ENCODE measurements at places on chromosomes 5 and 9.

DNA sequence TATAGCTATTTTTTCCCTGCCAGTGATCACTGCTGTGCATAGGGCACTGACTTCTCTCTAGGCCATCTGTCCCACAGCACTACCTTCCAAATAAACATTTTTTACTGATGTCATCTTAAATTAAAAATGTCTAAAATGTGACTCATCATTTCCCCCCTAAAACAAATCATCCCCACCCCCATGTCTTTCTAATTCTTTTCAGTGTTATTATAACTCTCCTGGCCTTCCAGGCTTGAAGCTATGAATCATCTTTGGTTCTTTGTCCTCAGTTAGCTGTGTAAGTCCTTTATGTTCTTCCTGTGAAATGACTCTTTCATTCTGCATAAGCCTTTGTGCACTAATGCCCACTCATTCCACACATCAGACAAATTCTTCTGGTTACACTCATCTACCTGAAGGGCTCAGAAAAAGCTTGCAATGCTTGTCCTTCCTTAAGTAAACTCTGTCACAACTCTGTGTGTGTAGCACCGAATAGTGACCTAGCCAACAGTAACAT lies 78.1 kb downstream of the CFAP95 start:
- no peak for DNase-seq

DNA sequence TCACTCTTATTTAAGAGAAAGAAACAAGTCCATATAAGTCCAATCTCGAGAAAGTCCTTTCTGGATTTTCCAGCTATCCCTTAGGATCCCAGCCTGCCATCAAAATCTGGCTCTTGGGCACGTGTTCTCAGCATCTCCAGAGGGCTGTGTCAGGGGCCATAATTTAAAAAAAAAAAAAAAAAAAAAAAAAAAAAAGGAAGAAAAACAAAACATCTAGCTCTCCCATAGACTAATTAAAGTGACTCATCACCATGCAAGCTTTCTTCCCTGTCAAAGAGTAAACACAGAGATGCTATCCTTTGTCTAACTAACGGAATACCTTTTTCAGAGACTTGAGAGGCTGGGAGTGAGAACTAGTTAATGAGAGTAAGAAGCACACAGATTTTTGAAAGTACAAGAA lies 44.9 kb upstream of the MYO10 start:
- DNase-seq = no peak

DNA sequence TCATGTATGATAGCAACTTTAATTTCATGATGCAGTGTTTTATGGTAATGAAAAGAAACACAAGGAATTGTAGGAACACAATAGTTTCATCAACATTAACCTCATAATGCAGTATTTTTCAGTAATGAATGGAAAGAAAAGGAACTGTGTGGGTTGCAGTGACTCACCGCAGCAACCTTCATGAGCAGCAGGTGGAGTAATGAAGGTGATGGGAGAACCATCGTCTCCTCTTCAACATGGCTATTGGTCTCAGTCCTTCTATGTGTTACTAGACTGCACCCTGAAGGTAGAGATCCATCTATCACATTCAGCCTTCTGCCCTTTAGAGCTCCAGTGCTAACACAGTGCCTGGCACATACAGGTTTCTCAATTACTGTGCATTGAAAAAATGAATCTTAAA lies 58.0 kb downstream of the TMEM215 start:
- DNase-seq = no peak

DNA sequence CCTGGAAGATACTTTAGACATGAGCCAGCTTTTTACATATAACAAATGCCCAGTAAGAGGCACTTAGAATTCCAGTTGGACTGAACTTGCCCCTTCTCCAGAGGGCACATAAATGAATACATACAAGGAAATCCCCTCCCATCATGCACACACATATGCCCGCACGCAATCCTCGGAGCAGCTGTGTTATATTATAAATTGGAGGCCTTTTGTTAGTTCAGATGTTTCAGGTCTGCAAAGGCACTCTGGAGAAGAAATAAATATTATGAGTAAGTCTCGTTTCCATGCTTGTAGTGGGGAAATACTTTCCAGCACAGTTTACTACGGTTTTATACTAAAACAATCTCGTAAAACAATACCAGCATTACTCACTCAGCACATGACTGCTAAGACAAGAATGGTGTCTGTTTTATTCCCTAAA lies 17.6 kb upstream of the MUSK start:
- DNase-seq = no peak

DNA sequence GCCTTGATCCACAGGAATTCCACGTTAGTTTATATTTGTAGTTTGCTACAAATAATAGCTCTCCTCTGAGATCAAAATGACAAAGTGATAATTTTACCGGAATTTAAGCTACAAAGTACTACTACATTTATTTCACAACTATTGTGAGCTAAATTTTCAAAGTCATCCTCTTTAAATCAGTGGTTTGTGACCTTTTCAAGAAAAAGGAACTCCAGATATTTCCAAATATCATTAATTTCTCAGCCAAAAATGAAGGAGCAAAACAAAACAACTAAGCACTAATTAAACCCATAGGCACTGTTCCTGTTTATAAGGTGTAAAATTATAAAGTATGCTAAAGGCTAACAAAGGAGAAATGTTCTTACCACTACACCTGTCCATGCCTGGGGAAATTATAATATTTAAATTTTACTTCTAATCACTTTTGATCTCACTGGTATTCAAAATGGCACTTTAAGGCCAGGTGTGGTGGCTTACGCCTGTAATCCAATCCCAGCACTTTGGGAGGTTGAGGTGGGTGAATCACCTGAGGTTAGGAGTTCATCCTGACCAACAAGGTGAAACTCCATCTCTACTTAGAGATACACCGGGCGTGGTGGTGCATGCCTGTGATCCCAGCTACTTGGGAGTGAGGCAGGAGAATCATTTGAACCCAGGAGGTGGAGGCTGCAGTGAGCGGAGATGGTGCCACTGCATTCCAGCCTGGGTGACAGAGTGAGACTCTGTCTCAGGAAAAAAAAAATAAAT lies 77.5 kb downstream of the CEMIP2 start:
- DNase-seq = no peak

DNA sequence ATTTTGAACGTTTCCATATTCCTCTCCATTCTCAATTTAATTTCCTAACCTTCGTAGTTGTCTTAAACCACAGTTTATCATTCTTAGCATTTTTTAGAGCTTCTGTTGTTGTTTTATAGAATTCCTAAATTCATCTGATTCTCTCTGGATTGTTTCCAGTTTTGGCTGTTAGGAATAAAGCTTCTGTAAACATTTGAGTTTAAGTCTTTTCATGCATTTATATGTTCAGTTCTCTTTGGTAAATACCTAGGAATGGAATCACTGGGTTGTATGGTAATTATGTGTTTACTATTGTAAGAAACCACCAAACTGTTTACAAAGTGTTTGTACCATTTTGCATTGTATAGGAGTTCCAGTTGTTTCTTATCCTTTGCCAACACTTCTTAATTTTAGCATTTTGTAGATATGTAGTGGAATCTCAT lies 29.7 kb downstream of the GPR21 start:
- DNase-seq = no peak

GRCh38 chr9:119907056-119907455 lies 537.8 kb upstream of the BRINP1 start:
- no peak for DNase-seq

DNA sequence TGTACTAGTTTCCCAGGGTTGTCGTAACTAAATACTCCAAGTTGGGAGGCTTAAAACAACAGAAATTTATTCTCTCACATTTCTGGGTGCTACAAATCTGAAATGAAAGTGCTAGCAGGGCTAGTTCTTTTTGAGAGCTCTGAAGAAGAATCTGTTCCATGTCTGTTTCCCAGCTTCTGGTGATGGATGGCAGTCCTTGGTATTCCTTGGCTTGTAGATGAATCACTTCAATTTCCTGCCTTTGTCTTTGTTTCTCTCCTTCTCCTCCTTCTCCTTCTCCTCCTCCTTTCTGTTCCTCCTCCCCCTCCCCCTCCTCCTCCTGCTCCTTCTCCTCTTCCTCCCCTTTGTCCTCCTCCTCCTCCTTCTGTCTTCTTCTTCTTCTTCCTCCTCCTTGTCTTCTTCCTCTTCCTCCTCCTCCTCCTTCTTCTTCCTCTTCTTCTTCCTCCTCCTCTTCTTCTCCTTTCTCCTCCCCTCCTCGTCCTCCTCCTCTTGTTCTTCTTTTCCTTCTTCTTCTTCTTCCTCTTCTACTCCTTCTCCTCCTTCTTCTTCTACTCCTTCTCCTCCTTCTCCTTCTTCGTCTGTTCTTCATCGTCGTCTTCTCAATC lies 104.7 kb upstream of the ANKRD55 start:
- DNase-seq = no peak

DNA sequence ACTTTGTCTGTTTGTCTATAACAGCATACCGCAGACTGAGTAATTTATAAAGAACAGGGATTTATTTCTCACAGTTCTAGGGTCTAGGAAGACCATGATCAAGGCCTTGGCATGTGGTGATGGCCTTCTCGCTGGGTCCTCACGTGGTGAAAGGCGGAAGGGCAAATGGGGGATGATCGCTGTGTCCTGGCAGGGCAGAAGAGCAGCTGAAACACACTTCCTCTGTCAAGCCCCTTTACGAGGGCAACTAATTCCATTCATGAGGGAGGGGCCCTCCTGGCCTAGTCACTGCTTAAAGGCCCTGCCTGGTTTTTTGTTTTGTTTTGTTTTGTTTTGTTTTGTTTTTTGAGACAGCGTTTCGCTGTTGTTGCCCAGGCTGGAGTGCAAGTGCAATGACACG lies 41.9 kb upstream of the UBTD2 start:
- DNase-seq = no peak

GRCh38 chr5:168818558-168818957 lies 239.4 kb upstream of the PANK3 start:
- no peak for DNase-seq

DNA sequence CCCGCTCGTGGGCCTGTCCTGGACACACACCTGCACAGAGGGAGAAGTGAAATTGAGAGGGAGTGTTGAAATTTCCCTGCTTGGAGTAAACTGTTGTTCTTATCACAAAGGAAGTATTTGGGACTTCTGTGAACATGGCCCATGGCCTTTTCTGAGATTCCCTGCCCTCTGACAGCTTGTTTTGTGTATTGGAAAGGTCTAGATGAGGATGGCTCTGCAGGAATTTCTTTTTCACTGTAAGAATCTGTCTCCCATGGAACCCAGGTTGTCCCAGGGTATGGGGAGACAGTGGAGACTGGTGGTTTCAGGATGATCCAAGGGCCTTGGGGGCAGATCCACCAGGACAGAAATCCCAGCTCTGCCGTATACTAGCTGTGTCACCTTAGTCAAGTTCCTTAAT lies 121.8 kb downstream of the ARHGAP26 start:
- no peak for DNase-seq

- no peak for DNase-seq
These were observed 70.9 kb downstream of the TRIO start for GRCh38 chr5:14213813-14214585.

- no peak for DNase-seq
These were observed 8.9 kb downstream of the ATG10 start for GRCh38 chr5:81980598-81981260.

GRCh38 chr5:76693141-76693540 lies 22.8 kb upstream of the F2R start:
- no peak for DNase-seq

DNA sequence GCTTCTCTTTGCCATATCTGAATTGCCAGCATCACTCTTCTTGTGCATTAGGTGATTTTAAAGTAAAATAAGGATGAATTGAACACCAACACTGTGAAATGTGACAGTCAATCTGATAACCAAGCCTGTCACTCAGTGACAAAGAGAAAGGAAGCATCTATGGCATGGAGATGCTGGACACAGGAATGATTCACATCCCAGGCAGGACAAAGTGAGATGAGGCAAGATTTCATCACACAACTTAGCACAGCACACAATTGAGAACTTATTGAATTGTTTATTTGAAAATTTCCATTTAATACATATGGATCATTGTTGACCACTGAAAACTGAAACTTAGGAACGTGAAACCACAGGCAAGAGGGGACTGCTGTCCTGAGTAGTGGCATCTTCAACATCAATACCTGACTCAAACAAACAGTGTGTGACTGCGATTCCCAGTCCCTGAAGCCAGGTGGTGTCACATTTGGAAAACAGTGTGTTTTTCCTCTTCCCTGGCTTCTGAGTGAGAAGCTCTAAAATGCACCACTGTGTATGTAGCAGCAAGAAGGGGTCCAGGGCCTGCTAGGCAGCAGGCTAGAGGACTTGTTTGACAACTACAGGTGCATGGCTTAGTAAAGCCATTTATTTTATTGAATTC lies 10.7 kb downstream of the GAPT start:
- DNase-seq = no peak

GRCh38 chr9:87441251-87441650 lies 56.4 kb upstream of the DAPK1 start:
- DNase-seq = no peak

DNA sequence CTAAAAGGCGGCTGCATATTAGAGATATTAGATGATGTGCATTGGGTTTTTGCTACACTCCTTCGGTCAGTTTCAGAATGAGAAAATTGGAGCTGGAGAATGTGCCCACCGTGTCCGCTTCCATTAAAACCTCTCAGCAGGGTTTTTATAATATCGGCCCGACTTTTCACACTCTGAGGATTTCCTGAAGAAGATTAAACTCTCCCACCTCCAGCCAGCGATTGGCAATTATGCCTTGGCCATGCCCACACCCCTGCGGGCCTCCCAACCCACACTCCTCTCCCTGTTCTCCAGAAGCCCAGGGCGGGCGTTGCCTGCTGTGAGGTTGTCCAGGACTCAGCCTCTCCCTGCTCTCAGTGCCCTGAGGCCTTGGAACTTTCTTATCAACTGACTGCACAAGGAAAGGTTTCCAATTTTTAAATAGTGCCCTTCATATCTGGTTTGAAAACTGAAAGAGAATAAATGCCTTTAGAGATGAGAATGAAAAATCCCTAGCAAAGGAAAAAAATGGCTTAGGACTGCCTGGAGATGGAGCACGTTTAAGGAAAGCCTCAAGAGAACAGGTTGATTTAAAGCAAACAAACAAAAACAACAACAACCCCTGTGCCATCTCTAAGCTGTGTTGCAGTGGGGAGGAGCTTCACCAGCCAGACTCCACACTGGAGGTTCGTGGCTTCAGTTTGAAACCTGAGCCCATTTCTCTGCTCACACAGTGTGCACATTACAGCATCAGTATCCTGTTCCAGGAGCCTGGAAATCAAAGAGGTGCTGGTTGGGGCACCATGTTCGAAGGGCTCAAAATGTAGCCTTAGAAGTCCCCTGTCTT lies 292.9 kb downstream of the NSG2 start:
- DNase-seq = no peak

Data from activated T-helper 1 cell treated with anti-CD3 and anti-CD28 coated beads, Interleukin-2, amount 50 U/mL, for 16 hours (primary cell).